Stimulated activated memory B cell treated with anti-CD40 and anti-IgM and Interleukin-4, amounts not matched to agents 10 μg/mL and 1 μg/mL and 100 μg/mL, for 72 hours (primary cell): ENCODE measurements at places on chromosomes 12 and 14.

DNA sequence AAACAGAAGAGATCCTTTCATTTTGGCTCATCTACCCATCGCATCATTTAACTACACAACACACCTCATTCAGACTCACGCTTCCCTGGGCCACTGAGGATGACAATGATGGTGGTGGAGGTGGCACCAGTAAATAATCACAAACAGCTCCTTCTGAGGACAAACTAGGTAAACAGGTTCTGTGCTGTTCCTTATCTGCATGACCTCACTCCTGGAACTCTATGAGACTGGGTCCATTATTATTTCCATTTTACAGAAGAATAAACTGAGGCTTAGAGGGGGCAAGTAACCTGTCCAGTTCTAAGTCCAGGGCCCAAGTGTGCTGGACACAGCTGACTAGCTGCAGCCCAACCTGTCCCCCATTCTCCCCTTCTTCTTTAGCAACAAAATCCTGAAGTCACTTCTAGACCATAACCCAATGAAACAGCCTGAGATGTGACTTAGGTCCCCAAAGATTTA is 50.4 kb downstream of the ITPK1 start:
- ATAC-seq, result no peak
- no peak overlapping the region for H3K4me3 ChIP-seq
- peak overlapping the region; percentile 84 for H3K27ac ChIP-seq
- peaks cover 26% of the 10 kb centered on the region for H3K36me3 ChIP-seq
- peaks cover 96% of the 10 kb centered on the region for H3K4me1 ChIP-seq
- H3K27me3 ChIP-seq, result no peaks in the 10 kb centered on the region

DNA sequence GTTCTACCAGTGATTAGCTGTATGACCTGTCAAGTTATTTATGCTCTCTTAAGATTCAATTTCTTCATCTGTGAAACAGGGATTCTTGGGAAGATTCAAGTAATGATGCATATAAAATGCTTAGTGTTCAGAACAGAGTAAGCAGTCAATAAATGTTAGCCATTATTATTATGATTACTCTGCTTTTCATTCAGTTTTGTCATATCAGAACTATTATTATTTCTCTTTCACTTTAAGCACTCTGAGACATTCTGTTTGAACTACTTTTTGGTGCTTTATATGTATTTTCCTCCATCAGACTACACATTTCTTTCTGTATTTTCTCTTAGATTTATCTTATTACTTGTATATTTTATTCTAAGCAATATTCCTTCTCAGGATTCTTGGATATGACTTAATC is 81.2 kb downstream of the CFAP54 start:
- H3K4me3 ChIP-seq, result peak overlapping the region; percentile 56
- H3K27ac ChIP-seq, result peak overlapping the region; percentile 3
- H3K27me3 ChIP-seq, result no peaks in the 10 kb centered on the region
- ATAC-seq, result no peak
- peaks cover 34% of the 10 kb centered on the region for H3K4me1 ChIP-seq
- peaks cover 5% of the 10 kb centered on the region for H3K36me3 ChIP-seq

- H3K27ac ChIP-seq, result no peak overlapping the region
- no peak for ATAC-seq
- H3K36me3 ChIP-seq, result no peaks in the 10 kb centered on the region
- no peak overlapping the region for H3K4me3 ChIP-seq
- H3K4me1 ChIP-seq, result peaks cover 7% of the 10 kb centered on the region
Observed at GRCh38 chr14:66069830-66070541, 416.2 kb upstream of the CCDC196 start.

DNA sequence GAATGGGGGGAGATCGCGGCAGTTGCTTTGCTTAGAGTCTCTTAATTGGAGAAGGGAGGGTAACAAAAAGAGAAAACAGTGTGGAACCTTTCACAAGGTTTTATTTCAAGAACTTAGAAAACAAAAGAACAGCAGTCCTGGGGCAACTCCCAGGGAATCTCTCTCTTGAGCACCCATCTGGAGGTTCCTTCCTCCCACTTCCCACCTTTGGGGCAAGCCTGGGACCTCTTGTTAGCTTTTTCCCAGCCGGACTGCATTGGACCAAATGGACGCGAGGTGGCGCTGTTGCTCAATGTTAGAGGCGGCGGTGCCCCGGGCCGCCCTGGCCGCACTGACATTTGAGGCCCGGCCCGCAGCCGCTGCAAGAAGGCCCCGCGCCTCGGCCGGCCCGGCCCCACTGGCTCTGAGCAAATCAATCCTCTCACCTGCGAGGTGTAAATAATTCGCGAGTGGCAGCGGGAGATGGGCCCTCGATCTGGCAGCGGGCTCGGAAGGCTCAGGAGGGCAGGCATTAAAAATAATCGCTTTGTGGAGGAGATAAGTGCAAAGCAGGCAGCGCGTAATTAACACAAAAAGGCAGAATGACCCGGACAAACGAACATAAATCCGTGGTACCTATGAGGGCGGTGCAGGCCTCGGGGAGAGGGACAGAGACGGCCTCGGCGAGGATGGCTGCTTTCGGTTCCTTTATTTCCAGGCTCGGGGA is 2.8 kb upstream of the HOXC8 start:
- H3K27me3 ChIP-seq, result peaks cover 95% of the 10 kb centered on the region
- no peaks in the 10 kb centered on the region for H3K36me3 ChIP-seq
- ATAC-seq, result peak; percentile 84
- H3K27ac ChIP-seq, result no peak overlapping the region
- peaks cover 35% of the 10 kb centered on the region for H3K4me1 ChIP-seq

- H3K27ac ChIP-seq, result no peak overlapping the region
- H3K36me3 ChIP-seq, result peaks cover 22% of the 10 kb centered on the region
- no peaks in the 10 kb centered on the region for H3K27me3 ChIP-seq
Observed at GRCh38 chr14:50218501-50218900, 12.9 kb downstream of the SOS2 start.

GRCh38 chr12:132142679-132143335 is 1.3 kb downstream of the DDX51 start:
- H3K4me3 ChIP-seq, result peak overlapping the region; percentile 75
- H3K4me1 ChIP-seq, result peaks cover 42% of the 10 kb centered on the region
- peak overlapping the region; percentile 90 for H3K27ac ChIP-seq
- peaks cover 19% of the 10 kb centered on the region for H3K36me3 ChIP-seq

- no peaks in the 10 kb centered on the region for H3K36me3 ChIP-seq
- H3K27me3 ChIP-seq, result no peaks in the 10 kb centered on the region
- H3K4me1 ChIP-seq, result no peaks in the 10 kb centered on the region
Observed at GRCh38 chr12:39235990-39236767, 206.7 kb downstream of the KIF21A start.

- H3K4me1 ChIP-seq, result peaks cover 23% of the 10 kb centered on the region
- H3K27ac ChIP-seq, result no peak overlapping the region
- H3K4me3 ChIP-seq, result no peak overlapping the region
- no peak for ATAC-seq
- no peaks in the 10 kb centered on the region for H3K27me3 ChIP-seq
Observed at GRCh38 chr12:24175284-24175683, 225.8 kb upstream of the SOX5 start.

DNA sequence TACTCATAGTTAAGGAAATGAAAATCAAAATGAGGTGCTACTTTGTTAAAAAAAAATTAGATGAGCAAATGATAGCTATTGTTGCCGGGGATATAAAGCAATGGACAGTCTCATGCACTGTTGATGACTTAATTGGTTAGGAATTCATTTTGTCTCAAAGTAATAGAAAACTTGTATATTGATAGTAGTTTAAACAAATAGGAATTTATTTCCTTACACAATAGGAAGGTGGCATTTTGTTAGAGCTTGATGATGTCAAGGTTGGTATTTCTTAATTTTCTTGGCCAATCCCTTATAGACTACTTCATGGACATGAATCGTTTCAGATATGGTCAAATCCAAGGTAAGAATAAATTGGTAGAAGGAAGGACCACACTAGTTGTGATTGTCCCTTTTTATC is 7.8 kb downstream of the PRPF39 start:
- no peak overlapping the region for H3K27ac ChIP-seq
- peaks cover 23% of the 10 kb centered on the region for H3K36me3 ChIP-seq
- H3K27me3 ChIP-seq, result no peaks in the 10 kb centered on the region
- no peak for ATAC-seq

DNA sequence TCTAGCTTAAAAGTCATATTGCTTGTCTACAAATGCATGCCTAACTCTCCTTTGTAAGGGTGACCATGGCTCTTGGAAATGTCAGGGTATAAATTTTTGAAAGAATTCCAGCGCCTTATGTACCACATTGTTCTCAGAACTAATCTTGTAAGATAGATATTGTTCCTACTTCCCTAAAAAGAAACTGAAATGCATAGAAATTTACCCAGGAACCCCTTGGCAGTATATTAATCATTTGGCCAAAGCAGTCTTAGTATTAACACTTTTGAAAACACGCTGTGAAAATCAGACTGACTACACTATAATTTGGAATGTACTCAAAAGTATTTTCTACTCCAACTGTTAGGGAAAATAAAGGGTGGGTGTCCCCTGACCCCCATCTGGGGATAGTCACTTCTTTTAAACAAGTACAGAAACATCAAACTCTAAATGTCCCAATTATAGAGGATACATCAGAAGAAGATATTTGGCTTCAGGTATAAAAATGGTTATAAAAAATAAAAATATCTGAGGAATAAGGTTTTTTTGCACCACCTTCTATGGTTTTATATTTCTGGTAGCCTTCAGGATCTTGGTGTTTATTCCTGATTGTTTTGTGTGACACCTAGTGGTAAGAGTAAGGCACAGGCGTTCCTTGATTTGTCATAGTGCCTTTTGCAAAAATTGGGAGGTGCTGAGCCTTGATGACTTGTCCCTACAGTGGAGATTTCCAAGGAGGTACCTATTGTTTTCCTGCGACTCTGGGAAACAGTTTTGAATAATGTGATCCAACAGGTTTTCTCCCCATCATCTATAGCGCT is 2.2 kb upstream of the NFKBIA start:
- peaks cover 21% of the 10 kb centered on the region for H3K36me3 ChIP-seq
- H3K4me1 ChIP-seq, result peaks cover 42% of the 10 kb centered on the region
- no peak overlapping the region for H3K4me3 ChIP-seq
- no peaks in the 10 kb centered on the region for H3K27me3 ChIP-seq

DNA sequence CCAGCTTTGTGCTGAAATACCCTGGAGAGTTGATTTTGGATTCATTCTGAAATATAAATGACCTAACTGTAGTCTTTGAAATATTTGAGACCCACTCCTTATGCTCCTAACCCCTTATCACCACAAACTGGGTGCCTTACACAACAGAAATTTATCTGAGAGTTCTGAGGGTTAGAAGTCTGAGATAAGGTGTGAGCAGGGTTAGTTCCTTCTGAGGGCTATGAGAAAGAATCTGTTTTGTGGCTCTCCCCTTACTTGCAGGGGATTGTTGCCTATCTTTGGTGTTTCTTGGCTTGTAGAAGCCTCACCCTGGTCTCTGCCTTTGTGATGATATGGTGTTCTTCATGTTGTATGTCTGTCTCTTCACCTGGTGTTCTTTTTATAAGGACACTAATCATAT is 91.7 kb downstream of the DERA start:
- no peak overlapping the region for H3K4me3 ChIP-seq
- ATAC-seq, result no peak
- H3K36me3 ChIP-seq, result peaks cover 33% of the 10 kb centered on the region

GRCh38 chr12:110689281-110690126 is 589 bp upstream of the HVCN1 start:
- H3K27ac ChIP-seq, result peak overlapping the region; percentile 81
- peak; percentile 88 for ATAC-seq
- peak overlapping the region; percentile 89 for H3K4me3 ChIP-seq
- no peaks in the 10 kb centered on the region for H3K27me3 ChIP-seq
